ENCODE measurements at places on chromosomes 11 and 22. TPM values are rescaled to one million over a fixed set of nuclear protein-coding genes. Genes with fewer than 3 reads are reported as not detected.

Gene OOSP3
- total RNA-seq = not detected

Gene TMPRSS5
- total RNA-seq = 0.13 TPM

GRCh38 chr11:76327202-76327601, 53.7 kb downstream of the THAP12 start:
- DNase-seq = no peak

GRCh38 chr22:44456661-44457412, 41.2 kb downstream of the RTL6 start:
- no peak for DNase-seq

- no peak for DNase-seq
These were observed 31.2 kb downstream of the KCNJ1 start for GRCh38 chr11:128835741-128836430.

GRCh38 chr11:120547316-120547715, 35.8 kb downstream of the GRIK4 start:
- DNase-seq = peak; percentile 2

GRCh38 chr11:88354912-88355311, 17.4 kb upstream of the CTSC start:
- no peak for DNase-seq
